ENCODE measurements at places on chromosomes 11 and 22. TPM values are rescaled to one million over a fixed set of nuclear protein-coding genes. Genes with fewer than 3 reads are reported as not detected.

INPP5J gene
- 1.1 TPM for total RNA-seq

GLYATL2 gene
- not detected for total RNA-seq

- H3K4me1 ChIP-seq: peaks cover 8% of the 10 kb centered on the region
- DNase-seq: no peak
- H3K36me3 ChIP-seq: no peaks in the 10 kb centered on the region
- H3K27me3 ChIP-seq: no peaks in the 10 kb centered on the region
These were observed 8.2 kb downstream of the USP2 start for GRCh38 chr11:119373059-119373920.

TRIM49D1 gene
- total RNA-seq: not detected

DNA sequence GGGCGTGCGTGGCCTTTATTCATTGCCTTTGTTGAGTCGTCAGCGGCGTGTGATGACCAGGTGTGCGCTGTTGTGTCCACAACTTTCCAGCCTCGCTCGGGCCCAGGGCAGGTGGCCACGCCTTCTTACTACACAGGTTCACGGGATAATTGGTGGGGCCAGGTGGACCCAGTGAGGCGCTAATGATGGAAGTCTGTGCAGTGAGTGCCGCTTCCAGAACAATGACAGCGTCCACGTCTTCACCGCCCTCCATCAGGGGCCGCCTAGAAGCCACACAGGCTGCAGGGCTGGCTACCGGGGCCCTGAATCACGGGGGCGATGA is 1197.3 kb downstream of the BRD1 start:
- peaks cover 7% of the 10 kb centered on the region for H3K4me1 ChIP-seq
- no peak overlapping the region for H3K27ac ChIP-seq
- H3K4me3 ChIP-seq: no peak overlapping the region
- DNase-seq: no peak
- H3K36me3 ChIP-seq: no peaks in the 10 kb centered on the region

GRCh38 chr11:128776069-128776423 is 82.2 kb downstream of the FLI1 start:
- DNase-seq: no peak
- peaks cover 1% of the 10 kb centered on the region for H3K4me1 ChIP-seq
- H3K4me3 ChIP-seq: no peak overlapping the region
- H3K36me3 ChIP-seq: no peaks in the 10 kb centered on the region
- H3K27me3 ChIP-seq: no peaks in the 10 kb centered on the region

OR4D11 gene
- total RNA-seq: not detected

DNA sequence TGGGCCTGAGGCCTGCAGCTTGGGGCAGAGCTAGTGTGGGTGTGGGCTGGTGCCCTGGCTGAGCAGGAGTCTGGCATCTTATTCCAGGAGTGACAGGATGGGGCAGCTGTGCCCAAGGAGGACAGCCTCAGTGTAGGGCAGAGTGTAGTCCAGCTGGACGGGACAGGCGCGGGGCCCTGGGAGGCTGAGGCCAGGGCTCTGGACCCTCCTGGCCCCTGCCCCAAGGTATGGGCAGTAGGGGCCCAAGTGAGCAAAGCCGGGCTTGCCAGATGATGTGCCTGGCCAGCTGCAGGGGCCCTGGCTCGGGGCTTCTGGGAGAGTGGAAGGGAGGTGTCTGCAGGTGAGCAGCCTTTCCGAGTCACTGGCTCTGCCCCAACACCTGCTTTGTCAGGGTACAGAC is 1190.9 kb downstream of the BRD1 start:
- H3K27me3 ChIP-seq: no peaks in the 10 kb centered on the region
- H3K4me3 ChIP-seq: no peak overlapping the region
- no peaks in the 10 kb centered on the region for H3K36me3 ChIP-seq

Measured in ovary (tissue), 10 donors.